ENCODE measurements at places on chromosomes 12 and 14.
A peak's percentile ranks its signal among the peaks of the same experiment; 100 is the strongest.

GRCh38 chr14:51333901-51334521, 94.0 kb downstream of the TMX1 start:
- DNase-seq = no peak

- no peak for DNase-seq
Measured at GRCh38 chr12:30796891-30797371, 42.2 kb upstream of the CAPRIN2 start.

DNA sequence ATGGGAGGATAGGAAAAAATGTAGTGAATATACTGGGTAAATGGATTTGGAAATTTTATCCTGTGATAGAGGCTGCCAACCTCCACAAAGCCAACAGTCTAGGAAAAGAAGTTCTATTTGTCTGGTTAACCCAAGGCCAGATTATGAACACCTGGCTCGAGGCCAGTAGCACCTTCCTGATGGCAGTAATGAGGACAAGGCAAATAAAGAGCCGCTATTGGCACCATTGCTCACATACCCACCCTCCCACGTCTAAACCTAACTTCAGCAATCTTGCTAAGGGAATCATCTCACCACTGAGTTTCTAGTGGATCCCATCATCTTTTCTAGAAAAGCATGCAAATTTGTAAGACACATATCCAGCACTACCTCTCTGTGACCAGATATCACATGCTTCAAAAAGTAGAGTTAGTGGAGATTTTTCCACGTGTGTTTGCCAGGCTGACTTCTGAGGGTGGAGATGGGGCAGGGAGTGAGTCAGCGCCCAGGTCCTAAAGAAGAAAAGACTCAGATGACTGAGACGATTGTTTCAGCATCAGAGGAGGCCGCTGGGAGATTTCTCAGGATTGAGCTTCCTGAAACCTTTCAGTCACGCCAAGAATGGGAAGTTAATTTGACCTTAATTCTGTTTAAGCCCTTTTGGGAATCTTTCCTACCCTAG, 362.9 kb downstream of the EMP1 start:
- no peak for DNase-seq

GRCh38 chr12:77102123-77102522, 36.8 kb upstream of the E2F7 start:
- no peak for DNase-seq

DNA sequence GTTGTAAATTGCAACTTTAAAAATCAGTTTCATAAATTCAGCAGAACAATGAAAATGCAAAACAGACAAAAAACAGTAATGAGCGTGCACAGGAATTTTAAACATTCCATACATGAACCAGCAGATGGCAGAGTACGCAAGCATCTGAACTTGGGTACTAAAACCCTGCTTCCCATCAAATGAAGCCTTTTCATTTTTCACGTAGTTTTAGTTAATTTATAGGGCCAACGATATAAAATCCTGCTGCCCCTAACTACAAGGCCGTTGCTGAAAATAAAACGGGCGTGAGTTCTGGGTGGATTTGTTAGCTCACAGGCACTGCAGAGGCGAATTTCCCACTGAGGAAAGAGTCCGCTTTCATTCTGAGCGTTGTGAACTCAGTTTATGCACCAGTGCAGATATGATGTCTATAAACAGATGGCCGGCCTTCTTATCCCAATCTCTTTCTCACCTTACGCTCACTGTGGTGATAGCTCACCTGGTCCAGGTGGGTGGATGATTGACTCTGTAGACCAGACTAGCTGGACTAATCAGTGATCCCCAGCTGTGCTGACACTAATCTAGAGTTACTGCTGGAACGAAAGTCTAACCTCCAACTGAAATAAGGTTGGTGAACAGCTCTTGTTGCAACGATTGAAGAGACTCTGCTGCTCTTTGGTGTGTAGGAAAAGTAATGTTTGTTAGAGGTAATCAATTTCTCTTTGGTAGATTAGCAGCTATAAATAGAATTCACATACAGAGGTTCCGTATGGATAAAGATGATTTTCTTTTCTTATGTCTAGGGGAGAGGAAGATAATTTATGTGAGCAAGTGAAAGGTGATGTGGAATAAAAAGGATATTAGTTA, 89.2 kb downstream of the PDZRN4 start:
- no peak for DNase-seq

- no peak for DNase-seq
Measured at GRCh38 chr14:23578560-23579310, at the start of gene JPH4. Gene JPH4, minus strand, starts transcription at chr14:23578790. Its CDS starts 1,337 bp downstream, at chr14:23577453.

- no peak for DNase-seq
Measured at GRCh38 chr12:51200806-51201205, 17.1 kb downstream of the POU6F1 start.

GRCh38 chr14:96741151-96741977, 55.8 kb upstream of the VRK1 start:
- DNase-seq = peak; percentile 57

- no peak for DNase-seq
Measured at GRCh38 chr14:54230645-54231044, 166.2 kb upstream of the CDKN3 start.

DNA sequence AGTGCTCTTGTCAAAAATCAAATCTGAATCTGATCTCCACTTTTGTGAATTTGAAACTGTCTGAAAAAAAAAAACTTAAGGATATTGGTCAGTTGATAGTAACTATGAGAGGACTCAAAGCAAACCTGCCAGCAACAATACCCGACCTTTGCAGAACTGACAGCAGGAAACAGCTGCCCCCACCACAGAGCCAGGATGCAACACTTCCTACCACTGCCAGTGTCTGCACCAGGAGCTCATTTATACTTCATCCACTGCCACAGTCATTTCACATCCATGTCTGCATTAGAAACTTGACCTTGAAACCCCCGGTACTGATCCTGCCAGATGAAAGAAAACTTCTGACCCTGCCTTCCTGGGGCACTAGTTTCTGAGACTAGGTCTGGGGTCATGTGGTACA, 27.4 kb upstream of the RXYLT1 start:
- no peak for DNase-seq

DNA sequence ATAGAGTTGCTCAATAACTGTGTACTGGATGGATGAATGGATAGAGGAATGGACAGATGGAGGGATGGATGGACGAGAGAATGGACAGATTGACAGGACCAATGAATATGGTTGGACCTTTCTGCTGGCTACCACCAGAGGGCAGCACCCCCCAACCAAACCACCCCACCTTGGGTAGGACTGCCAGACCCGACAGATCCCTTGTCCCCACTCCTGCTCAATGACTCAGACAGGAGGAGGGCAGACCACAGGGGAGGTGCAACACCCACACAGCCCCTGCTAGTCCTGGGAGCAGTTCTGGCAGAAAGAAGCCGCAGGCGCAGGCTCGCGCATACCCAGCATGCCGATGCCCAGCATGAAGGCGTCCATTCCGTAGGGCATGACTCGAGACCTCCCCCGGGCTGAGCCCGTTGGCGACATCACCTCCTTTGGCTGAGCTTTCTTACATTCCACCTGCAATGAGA, 12.4 kb downstream of the MSI1 start:
- peak; percentile 67 for DNase-seq

- no peak for DNase-seq
Measured at GRCh38 chr12:74780182-74780849, 242.7 kb downstream of the ATXN7L3B start.
